ENCODE measurements at places on chromosomes 1 and 21.

DNA sequence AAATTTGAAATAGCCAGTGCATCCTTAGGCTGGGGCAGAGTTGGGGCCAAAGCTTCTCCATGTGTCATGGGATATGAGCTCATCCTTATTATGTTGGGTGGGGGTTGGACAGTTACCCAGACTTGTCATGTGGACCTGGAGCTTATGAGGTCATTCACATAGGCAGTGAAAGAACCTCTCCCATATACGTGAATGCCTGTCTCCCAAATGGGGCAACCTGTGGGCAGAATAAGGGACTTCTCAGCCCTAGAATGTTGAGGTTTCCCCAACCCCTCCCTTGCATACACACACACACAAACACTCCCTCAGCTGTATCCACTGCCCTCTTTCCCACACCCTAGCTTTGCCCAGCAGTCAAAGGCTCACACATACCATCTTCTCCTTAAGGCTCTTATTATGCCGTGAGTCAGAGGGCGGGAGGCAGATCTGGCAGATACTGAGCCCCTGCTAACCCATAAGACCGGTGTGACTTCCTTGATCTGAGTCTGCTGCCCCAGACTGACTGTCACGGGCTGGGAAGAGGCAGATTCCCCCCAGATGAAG, 2.3 kb upstream of the IVL start:
- DNase-seq = peak; percentile 61

DNA sequence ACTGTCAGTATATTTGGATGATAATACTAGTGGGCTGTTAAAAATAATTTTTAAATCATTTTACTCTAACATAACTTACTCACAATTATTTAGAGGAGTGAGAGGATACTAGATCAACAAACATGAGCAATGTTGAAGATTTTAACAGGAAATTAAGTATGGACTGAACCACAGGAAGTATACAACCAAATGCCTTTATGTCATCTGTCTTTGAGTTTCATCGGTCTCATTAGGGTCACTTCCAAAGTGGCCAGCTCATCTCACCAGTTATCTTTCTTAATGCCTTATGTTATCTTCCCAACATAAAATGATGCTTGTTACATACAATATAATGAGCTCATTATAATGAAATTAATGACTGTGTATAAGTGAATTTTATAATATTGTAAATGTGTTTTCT, 1.5 kb upstream of the RGS1 start:
- no peak for DNase-seq

DNA sequence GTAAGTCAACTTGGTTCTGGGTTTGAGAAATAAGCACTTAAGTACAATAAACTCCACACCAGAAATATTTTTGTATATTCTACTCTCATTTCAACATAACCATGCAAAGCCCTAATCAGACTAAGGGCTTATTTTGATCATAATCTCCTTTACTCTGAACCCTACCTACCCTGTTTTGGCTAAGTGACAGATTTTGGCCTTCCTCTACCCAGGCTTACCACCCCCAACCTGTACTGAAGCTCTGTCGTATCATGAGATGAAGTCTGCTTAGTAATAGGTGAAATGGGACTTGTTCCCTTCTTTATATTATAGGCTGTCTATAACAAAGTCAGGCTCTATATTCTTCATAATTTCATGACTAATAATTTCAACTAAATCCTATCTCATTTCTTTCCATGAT, 135.5 kb downstream of the RERE start:
- no peak for DNase-seq

DNA sequence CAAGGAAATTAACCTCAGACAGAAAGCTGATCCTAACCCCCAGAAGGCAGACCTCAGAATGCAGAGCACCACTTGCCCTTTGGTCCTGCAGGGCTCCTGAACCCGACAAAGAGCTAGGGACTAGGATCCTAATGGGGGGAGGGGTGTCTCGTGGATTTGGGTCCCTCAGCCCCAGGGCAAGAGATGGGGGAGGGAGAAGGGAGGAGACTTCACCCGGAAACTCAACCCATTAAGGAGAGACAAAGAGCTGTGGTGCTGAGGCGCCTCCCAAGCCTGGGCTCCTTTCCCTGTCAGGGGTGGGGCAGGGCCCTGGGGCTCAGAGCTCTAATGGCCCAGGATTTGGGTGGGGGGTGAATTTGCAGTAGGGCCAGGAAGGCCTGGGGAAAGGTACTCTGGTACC, 2.9 kb downstream of the NECTIN4 start:
- DNase-seq = no peak

DNA sequence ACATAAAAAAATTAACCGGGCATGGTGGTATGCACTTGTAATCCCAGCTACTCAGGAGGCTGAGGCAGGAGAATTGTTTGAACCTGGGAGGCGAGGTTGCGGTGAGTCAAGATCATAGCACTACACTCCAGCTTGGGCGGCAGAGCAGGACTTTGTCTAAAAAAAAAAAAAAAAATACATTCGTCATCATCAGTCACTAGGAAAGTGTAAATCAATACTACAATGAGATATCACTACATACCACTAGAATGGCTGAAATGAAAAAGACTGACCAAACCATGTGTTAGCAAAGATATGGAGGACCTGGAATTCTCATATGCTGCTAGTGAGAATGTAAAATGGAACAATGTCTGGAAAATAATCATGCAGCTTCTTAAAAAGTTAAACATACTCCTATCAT, 9.3 kb downstream of the SPATA45 start:
- no peak for DNase-seq

- DNase-seq = no peak
Measured at GRCh38 chr1:203126866-203127665, 460 bp upstream of the ADORA1 start.

- DNase-seq = no peak
Measured at GRCh38 chr1:198290089-198290683, 133.4 kb downstream of the NEK7 start.

DNA sequence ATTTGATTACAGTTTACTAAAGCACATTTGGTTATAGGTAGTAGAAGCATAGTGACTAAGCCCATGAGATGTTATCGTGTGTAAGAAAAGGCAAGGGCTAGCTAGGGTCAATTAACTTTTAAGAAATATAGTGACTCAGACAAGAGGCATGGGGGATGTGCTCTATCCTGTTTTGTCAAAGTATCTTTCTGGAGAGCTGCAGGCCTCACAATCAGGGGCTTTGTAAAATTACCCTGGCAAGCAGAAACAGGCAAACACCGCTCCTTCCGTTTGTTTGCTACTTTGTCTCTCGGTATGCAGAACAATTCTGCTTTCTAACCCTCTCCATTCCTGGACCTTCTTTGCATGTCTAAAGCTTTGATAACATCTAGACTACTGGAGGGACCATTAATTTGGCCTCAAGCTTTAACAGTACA, 26.1 kb upstream of the ZNF697 start:
- DNase-seq = peak; percentile 55

- DNase-seq = no peak
Measured at GRCh38 chr1:41874903-41875411, 43.8 kb downstream of the HIVEP3 start.

DNA sequence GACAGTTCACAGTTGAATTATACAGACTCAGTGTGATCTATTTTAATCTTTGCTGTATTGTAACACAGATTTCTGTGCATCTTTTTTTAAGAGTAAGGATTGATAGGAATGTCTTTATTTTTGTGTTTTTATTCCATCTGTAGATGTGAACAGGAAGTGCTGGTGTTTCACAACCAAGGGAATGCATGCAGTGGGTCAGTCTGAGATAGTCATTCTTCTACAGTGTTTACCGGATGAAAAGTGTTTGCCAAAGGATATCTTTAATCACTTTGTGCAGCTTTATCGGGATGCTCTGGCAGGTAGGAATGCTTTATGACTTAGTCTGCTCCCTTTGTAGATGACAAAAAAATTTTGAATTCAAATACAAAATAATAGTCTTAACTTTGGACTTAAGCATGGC, 84.5 kb downstream of the CC2D1B start:
- peak; percentile 18 for DNase-seq

DNA sequence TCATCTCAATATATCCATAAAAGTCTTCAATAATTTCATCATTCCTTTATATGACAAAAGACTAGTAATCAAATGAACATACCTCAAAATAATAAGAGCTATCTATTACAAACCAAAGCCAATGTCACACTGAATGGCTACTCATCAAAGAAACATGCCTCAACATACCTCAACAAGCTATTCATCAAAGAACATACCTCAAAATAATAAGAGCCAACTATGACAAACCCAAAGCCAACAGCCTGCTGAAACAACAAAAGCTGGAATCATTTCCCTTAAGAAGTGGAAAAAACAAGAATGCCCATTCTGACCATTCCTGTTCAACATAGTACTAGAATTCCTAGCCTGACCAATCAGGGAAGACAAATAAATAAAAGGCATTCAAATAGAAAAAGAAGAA, 1373.7 kb downstream of the BRINP3 start:
- DNase-seq = no peak

GRCh38 chr1:25026730-25027450, 96.8 kb upstream of the RUNX3 start:
- DNase-seq = peak; percentile 27

- no peak for DNase-seq
Measured at GRCh38 chr1:198449727-198450433, 90.6 kb downstream of the ATP6V1G3 start.

GRCh38 chr1:180208264-180208663, 21.8 kb upstream of the LHX4 start:
- DNase-seq = no peak

- no peak for DNase-seq
Measured at GRCh38 chr1:61245696-61246400, 163.5 kb downstream of the NFIA start.

- no peak for DNase-seq
Measured at GRCh38 chr1:156945881-156946661, 25.6 kb downstream of the LRRC71 start.

- no peak for DNase-seq
Measured at GRCh38 chr21:38267991-38268863, 11.4 kb downstream of the KCNJ15 start.

GRCh38 chr1:37809942-37810341, 1.9 kb upstream of the YRDC start:
- no peak for DNase-seq

DNA sequence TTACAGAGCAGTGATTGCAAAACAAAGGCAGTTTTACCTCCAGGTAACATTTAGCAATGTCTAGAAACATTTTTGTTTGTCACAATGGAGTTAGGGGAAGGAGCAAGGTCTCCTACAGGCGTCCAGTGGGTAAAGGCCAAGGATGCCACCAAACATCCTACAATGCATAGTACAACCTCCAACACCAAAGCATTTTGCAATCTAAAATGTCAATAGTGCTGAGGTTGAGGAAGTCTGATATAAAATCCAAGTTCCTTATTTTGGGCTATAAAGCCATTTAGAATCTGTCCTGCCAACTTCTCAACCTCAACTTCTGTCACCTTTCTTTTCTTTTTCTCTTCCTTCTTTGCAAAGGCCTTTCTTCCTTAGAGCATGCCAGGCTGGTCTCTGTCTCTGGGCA, 111.2 kb downstream of the FASLG start:
- no peak for DNase-seq

GRCh38 chr1:179121159-179121938, 39.5 kb downstream of the TOR3A start:
- DNase-seq = no peak

GRCh38 chr1:41640756-41641474, 156.4 kb upstream of the EDN2 start:
- no peak for DNase-seq

GRCh38 chr1:78170859-78171258, 125.1 kb downstream of the GIPC2 start:
- DNase-seq = no peak

GRCh38 chr1:77350012-77350770, 68.4 kb downstream of the AK5 start:
- DNase-seq = no peak

GRCh38 chr1:12654004-12654567, 10.2 kb downstream of the AADACL4 start:
- no peak for DNase-seq

DNA sequence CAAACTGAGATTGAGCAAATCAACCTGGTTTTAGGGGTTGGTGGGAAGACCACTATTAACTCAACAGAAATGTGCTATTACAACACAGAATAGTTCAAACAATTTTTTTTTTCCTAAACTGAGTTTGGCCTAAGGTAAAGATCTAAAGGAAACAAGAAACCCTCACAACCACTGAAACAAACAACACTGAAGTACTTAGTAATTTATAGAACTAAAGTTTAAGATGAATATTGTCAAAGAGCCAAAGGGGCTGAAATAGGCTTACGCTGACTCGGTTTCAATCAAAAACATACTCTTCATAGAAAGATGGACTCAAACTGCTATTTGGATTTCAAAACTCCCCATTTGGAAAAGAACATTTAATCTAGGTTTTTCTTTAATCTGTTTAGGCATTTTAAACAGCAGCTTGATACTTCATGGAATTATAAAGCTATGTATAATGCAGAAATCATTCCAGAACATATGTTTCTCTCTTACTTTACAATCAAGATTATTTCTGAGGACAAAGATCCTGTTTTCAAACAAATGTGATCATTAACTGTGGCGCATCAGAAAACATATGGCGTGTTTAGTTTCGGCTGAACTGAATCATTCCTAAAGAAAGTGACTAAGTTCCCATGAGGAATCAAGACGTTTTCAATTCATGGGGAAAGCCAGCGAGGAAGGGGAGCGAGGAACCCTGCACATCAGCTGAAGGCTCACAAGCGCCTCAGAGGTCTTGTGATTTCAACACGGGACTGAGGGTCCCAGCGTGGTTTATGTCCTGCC, 62.7 kb downstream of the SYT6 start:
- no peak for DNase-seq

DNA sequence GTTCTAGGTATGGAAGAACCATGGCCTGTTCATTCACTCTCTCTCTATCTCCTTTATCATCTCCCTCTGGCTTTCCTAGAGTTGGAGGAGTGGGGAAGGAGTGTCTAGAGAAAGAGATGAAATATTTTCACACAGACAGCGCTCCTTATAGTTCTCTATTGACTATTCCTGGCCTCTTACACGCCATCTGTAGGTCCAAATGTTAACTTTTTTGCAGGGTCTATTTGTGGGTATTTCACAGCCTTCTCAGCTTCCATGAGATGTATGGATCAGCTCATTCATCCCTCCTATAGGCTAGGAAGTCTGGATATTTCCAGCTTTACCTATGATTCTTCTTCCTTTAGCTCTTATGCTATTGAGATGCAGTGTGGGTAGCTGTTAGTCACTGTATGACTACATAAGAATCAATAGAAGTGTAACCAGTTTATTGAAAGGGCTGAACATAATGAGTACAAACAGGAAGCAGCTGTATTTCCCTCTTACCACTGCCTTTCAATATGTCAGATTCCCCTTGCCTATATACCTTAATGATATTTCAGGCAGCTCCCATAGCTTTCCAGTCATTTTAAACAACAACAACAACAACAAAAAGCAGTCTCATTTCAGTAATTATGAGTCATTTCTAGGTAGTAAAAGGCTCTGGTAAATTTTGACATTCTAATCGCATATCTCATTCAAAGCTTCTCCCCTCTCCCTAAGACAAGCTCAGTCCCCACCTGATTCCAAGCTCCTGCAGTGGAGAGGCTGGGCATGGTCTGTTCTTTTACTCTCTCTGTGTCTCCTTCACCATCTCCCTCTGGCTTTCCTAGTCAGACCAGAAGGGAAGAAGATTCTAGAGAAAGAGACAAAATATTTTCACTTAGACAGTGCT, 149.5 kb downstream of the TTLL7 start:
- DNase-seq = no peak
